ENCODE measurements at places on chromosomes 4 and X.

- DNase-seq: no peak
These were observed 608.3 kb upstream of the PCDH10 start for GRCh38 chr4:132540797-132541196.

GRCh38 chr4:168803732-168804131, 206.3 kb downstream of the CBR4 start:
- DNase-seq: no peak

DNA sequence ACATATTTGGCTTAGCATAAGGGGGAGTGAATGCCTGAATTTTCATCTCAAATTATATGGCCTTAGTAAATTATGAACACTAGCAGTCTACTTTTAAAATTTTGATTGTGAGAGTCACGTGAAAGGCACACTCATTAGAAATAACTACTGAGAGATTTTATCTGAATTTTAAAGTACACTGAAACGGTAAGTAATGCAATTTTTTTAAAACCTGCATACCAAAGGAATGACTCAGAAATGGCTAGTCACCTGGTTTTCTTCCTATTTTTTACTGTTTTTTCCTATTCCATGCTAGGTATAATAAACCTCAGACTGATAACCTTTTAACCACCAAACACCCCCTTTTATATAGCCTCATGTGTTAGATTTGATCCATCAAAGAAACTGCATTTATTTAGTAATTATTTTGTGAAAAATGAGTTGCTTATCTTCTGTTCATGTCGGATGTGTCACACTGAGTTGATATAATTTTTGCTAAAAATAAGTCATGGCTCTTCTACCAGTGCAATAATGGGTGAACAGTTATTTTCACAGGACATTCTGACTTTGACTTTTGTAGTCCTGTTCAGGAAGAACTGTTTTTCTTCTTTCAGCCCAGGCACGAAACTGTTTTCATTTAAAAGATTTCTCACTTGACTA, 40.4 kb downstream of the CPEB2 start:
- DNase-seq: no peak

DNA sequence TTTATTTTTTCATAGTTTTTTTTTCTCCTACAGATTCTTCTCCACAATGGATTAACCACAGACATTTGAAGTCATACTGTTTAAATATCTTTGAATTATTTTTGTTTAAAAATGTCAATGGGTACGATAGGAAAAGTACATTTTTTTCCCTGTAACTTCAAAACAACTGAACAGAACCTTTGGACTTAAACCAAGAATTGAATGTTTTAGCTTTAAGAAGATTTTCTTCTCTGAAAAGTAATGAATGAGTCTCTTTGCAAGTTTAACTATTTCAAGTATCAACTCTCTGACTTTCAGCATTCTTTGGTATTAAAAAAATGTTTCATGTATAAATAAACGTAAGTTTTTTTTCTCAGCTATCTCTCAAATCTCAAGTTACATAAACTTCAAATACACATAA, 364.3 kb downstream of the FBXO8 start:
- no peak for DNase-seq

- no peak for DNase-seq
These were observed 910 bp downstream of the ANK2 start for GRCh38 chr4:113050371-113050755.

GRCh38 chr4:73607375-73608033, 12.7 kb downstream of the RASSF6 start:
- DNase-seq: no peak

- no peak for DNase-seq
These were observed 1066.8 kb upstream of the PABPC4L start for GRCh38 chr4:135268369-135268768.

- no peak for DNase-seq
These were observed 271.8 kb downstream of the CRLF2 start for GRCh38 chrX:940691-941090.

- no peak for DNase-seq
These were observed 149.2 kb downstream of the AWAT2 start for GRCh38 chrX:69900491-69900890.

DNA sequence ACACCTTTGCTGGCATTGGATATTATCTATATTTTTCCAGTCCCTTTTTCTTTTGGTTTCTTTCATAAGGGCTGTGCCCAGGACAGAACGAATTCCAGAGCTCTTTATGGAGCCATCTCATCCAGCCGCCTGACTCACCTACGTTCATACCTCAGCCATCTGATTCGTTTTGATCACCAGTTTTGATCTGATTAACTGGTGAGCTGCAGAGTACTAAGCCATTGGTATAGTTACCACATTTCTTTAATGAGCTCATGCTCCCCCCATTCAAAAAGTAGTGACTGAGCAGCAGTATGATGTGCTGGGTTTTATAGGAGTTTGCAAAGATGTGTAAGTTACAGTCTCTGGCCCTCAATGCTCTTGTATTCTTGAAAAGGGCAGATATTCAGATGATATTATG, 43.0 kb upstream of the CDKN2AIP start:
- no peak for DNase-seq

GRCh38 chrX:135591871-135592270, 71.4 kb downstream of the INTS6L start:
- no peak for DNase-seq

DNA sequence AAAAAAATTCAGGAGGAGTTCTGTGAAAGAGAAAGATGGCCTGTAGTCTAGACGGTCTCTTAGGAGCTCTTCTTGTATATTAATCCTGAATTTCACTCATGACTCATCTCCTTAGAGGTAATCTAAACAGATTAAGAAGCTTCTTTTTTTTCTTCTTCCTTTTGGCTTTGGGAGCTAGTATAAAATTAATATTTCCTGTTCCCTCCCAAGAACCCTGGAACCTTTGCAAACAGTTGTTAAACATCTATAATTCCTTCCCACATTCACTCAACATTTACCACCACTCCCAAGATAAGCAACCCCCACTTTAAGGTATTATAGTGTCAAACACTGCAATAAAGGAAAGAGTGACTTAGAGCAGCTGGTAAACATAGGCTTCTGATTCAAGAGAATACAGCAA, 146.4 kb upstream of the EDNRA start:
- DNase-seq: no peak

DNA sequence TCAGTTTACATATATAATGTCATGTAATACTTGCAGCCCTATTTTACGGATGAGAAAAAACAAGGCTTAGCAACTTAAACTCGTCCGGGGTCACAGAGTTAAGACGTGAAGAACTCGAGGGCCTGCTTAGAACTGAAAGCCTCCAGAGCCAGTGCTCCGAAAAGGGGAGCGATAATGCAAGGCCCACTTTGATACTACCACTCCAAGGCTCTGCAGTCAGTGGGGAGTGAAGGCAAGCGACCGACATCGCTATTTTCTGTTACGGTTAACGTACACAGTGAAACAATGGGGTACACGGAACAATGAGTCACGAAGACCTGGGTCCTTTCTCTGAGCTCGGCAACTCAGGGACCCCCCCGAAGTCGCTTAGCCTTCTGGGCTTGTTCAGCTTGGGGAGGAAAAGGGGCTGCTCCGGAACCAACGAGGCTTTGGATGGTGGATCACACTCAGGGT, 965 bp downstream of the PPA2 start:
- DNase-seq: no peak

GRCh38 chrX:130840345-130840744, 62.7 kb downstream of the ENOX2 start:
- DNase-seq: no peak

- DNase-seq: no peak
These were observed 324.0 kb downstream of the STPG2 start for GRCh38 chr4:97819294-97819693.
